Stimulated activated CD4-positive, alpha-beta T cell treated with anti-CD3 and anti-CD28 coated beads, Interleukin-12 subunit alpha, Interleukin-12 subunit beta, amount 100 ng/mL, for 24 hours (primary cell): ENCODE measurements at places on chromosomes 11 and 22.

GRCh38 chr11:69310934-69311766, 17.2 kb downstream of the MYEOV start:
- peak; percentile 32 for DNase-seq

DNA sequence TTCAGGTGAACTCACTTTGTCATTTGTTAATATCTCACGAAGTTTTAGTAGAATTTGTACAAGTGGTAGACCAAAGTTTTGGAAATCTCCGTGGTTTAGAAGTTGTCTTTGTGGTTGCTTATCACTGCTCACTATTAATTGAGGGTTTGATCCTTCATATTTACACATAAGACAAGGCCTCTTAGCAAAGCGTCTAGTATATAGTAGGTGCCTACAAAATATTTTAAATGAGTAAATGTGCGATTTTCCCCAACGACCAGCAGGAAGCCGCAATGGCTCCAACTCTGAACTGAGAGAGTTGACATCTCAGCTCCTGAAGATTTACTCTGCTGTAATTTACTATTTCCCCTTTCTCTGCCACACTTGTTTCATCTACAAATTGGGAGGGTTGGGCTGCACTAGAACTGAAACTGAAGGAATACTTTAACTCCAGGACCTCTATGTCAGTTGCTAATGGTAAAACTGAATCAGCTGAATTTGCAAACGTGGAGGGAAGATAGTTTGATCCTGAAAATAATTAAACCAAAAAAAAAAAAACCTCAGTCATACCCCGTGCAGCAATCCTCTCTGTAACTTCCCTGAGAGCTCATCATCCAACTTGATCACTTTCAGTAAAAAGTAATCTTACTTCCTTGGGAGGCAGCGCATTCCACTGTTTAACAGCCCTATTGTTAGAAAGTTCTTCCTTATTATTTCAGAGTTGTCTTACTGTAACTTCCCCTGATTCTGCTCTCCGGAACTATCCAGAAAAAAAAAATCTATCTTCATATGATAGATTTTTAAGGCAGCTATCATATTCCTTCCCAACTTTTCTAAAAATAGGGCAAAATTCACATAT, 1.3 kb upstream of the SBF2 start:
- no peak for DNase-seq

- no peak for DNase-seq
These were observed 1.7 kb downstream of the CHST1 start for GRCh38 chr11:45663486-45664375.

- no peak for DNase-seq
These were observed 5.4 kb upstream of the TMPRSS4 start for GRCh38 chr11:118071416-118072030.

- no peak for DNase-seq
These were observed 8.6 kb downstream of the HTATIP2 start for GRCh38 chr11:20372081-20372626.

GRCh38 chr11:116459185-116460045, 313.4 kb downstream of the BUD13 start:
- DNase-seq: no peak

- no peak for DNase-seq
These were observed 47.0 kb downstream of the YAP1 start for GRCh38 chr11:102157219-102157618.

- no peak for DNase-seq
These were observed 1.2 kb downstream of the ARHGEF17 start for GRCh38 chr11:73308961-73309919.

- DNase-seq: no peak
These were observed 5.4 kb downstream of the PLA2G6 start for GRCh38 chr22:38176170-38176741.
